Body of pancreas (tissue), 4 donors: ENCODE measurements at places on chromosomes 3 and 15. TPM values are rescaled to one million over a fixed set of nuclear protein-coding genes. Genes with fewer than 3 reads are reported as not detected.
A peak's percentile ranks its signal among the peaks of the same experiment; 100 is the strongest.

- no peak for DNase-seq
Measured at GRCh38 chr15:81856001-81856633, 189.7 kb downstream of the MEX3B start.

- no peak for DNase-seq
Measured at GRCh38 chr3:187085933-187086332, 53.4 kb downstream of the RPL39L start.

DNA sequence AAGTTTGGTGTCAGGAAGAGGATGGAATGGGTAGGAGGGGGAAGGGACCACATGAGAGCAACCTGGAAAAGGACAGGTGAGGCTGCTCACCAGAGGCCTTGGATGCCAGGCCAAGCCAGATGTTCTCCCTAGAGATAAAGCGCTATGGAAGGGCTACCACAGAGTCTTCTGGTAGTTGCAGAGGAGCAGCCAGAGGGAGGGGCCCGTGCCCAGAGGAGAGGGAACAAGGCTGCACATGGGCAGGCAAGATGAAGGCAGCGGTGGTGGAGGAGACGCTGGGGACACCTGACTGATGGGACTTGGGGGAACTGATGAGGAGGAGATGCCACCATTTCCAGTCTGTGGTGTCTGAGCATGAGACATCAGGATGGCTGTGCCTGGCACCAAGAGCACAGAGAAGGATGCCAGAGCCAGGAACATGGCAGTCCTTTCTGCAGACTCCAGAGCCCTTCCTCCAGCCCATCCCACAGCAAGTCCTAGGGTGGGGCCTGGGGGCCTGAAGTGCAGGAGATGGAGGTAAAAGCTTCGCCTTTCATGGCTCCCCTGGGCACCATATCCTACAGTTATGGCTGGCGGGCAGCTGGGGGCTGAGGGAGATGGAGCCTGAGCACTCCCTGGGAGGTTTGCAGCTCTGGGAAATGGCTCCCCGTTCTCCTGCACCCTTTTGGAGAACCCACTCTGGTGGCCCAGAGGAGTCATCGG is 103.0 kb downstream of the ETFA start:
- DNase-seq, result no peak

RFTN1 gene
- total RNA-seq, result 6.5 TPM

- no peak for DNase-seq
Measured at GRCh38 chr3:106261396-106261795, 392.6 kb upstream of the CBLB start.

PLSCR2 gene
- total RNA-seq, result not detected

DNA sequence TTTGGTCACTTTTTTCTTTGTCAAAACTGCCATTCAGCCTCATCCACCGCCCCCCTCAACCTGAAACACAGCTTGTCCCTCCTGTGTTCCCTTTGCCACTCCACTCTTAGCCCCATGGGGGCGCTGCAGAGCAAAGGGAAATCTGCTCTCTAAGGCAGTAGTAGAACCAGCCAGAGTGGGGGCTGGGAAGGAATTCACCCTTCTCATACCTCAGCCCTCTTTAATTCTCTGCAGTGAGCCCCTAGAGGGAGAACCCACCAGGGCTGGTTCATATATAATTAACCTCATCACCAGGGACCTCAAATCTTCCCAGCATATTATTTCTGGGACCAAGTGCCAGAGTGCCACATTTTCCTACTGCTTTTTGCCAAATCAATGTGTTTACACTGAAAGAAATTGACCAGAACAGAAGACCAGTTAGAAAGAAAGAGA is 2.8 kb upstream of the BCL6 start:
- peak; percentile 94 for DNase-seq

EFCC1 gene
- total RNA-seq, result 1.8 TPM
